ENCODE measurements at places on chromosomes 3 and 15. TPM values are rescaled to one million over a fixed set of nuclear protein-coding genes. Genes with fewer than 3 reads are reported as not detected.

- H3K27ac ChIP-seq, result no peak overlapping the region
- no peak overlapping the region for H3K4me3 ChIP-seq
- no peaks in the 10 kb centered on the region for H3K36me3 ChIP-seq
Observed at GRCh38 chr3:133930341-133930933, 34.8 kb upstream of the RAB6B start.

- H3K4me3 ChIP-seq, result no peak overlapping the region
- H3K27me3 ChIP-seq, result no peaks in the 10 kb centered on the region
- peaks cover 5% of the 10 kb centered on the region for H3K4me1 ChIP-seq
Observed at GRCh38 chr3:32586356-32586755, 15.7 kb upstream of the DYNC1LI1 start.

DNA sequence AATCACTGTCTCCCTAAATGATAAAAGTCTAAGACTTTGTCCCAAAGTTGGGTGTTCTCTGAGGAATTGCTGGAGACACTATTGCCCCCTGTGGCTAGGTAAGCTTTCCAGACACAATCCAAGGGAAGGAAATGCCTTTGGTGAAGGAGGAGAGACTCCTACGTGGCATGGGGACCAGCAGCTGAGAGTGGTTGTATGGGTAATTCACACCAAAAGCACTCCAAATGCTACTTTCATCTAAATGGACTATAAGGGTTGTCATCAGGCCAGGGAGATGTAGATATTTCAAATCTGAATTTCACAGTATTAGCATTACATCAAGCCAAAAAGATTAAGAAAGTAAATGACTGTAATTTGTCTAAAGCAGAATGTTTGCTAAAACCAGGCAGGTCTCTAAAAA is 400.8 kb upstream of the THBS1 start:
- peak overlapping the region; percentile 85 for H3K27ac ChIP-seq
- no peaks in the 10 kb centered on the region for H3K36me3 ChIP-seq
- peaks cover 60% of the 10 kb centered on the region for H3K4me1 ChIP-seq
- no peak overlapping the region for H3K4me3 ChIP-seq
- H3K27me3 ChIP-seq, result no peaks in the 10 kb centered on the region
- peak; percentile 32 for DNase-seq

DNA sequence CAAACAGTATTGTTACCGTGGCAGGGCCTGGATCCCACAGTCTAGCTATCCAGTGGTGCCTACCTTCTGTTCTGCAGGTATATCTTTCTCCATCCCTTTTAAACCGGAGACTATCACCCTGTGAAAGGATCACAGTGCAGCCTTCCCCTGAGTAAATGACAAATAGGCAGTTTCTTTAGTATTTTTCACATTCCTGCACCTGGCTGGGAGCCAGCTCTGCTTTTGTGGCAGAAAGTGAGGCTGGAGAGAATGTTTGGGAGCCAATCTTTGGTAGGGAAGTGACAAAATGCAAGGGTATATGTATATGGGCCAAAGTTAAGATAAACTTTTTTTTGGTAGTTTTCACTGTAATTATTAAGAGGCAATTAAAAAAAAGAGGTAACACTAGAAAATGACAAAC is 54.8 kb downstream of the ARHGEF26 start:
- H3K27ac ChIP-seq, result no peak overlapping the region
- no peak for DNase-seq
- H3K4me1 ChIP-seq, result no peaks in the 10 kb centered on the region
- no peaks in the 10 kb centered on the region for H3K27me3 ChIP-seq
- no peaks in the 10 kb centered on the region for H3K36me3 ChIP-seq

DNA sequence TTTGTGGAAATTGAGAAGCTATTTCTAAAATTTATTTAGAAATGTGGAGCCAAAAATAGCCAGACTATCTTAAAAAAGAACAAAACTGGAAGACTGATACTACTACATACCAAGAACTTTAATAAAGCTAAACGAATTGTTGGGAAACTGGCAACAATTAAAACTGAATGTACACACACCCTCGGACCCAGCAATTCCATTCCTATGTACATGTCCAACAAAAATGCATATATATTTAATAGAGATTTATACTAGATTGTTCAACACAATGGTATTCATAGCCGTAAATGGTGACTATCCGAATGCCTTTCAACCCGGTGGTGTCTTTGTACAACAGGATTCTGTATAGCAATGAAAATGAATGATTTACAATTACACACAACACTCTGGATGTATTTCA is 136.5 kb upstream of the RASGRP1 start:
- H3K4me1 ChIP-seq, result peaks cover 12% of the 10 kb centered on the region
- H3K27ac ChIP-seq, result no peak overlapping the region
- no peak overlapping the region for H3K4me3 ChIP-seq
- no peaks in the 10 kb centered on the region for H3K36me3 ChIP-seq
- DNase-seq, result no peak

GRCh38 chr3:24401811-24402185 is 92.9 kb downstream of the THRB start:
- H3K27ac ChIP-seq, result no peak overlapping the region
- no peak for DNase-seq
- H3K27me3 ChIP-seq, result no peaks in the 10 kb centered on the region

FYTTD1 gene
- 71.5 TPM for total RNA-seq

CHP1 gene
- 70.9 TPM for total RNA-seq

PAK6 gene
- not detected for total RNA-seq

CYP8B1 gene
- total RNA-seq, result not detected
